Stimulated activated CD4-positive, alpha-beta T cell treated with anti-CD3 and anti-CD28 coated beads, TNF-alpha, amount 100 ng/mL, for 1 hour (primary cell): ENCODE measurements at places on chromosomes 16 and 17.

DNA sequence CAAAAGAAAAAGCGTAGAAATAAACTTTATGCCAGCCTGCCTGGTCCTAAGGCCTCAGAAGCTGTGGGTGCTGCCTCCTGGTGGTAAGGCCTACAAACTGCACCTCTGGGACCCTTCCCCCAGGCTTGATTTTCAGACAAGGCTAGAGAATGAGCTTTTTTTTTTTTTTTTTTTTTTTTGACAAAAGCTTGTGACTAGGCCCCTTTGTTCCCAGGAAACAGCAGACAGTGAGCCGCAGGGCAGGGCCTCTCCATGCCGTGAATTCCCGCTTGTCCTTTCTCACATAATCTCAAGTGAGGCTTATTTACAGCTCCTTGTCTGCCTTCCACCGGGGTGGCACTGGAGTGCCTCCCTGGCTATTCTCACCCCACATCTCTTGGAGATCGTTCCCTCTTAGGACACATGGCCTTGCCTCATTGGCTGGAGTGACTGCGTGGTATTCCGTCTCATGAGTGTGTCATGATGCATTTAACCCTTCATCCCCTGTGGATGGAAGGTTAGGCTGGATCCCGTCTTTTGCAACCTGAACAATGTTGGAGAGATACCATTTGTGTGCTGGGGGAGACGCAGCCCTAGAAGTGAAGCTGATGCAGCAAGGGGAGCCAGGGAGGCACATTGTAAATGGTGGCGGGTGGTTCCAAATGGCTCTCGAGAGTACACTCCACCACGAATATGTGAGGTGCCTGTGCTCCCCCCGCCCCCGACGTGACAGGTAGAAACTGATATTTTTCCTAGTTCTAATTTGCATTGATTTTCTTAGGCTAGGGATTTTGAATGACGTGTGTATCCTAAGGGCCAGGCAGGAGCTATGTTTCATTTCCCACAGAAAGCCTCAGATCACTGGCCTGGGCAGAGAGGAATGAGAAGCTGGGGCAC lies 49.6 kb downstream of the USP22 start:
- DNase-seq = peak; percentile 34

- DNase-seq = no peak
Observed at GRCh38 chr16:17283016-17283415, 187.7 kb downstream of the XYLT1 start.

DNA sequence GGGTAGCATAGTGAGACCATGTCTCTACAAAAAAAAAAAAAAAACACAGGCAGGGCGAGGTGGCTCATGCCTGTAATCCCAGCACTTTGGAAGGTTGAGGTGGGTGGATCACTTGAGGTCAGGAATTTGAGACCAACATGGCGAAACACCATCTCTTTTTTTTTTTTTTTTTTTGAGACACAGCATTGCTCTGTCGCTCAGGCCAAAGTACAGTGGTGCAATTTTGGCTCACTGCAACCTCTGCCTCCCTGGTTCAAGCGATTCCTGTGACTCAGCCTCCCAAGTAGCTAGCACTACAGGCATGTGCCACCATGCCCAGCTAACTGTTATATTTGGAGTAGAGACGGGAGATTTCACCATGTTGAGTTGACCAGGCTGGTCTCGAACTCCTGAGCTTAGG lies 5.1 kb downstream of the RAMP2 start:
- no peak for DNase-seq

GRCh38 chr16:56807011-56807675 lies 57.9 kb upstream of the SLC12A3 start:
- DNase-seq = no peak

GRCh38 chr16:46918905-46919792 lies 35.0 kb downstream of the GPT2 start:
- DNase-seq = no peak

DNA sequence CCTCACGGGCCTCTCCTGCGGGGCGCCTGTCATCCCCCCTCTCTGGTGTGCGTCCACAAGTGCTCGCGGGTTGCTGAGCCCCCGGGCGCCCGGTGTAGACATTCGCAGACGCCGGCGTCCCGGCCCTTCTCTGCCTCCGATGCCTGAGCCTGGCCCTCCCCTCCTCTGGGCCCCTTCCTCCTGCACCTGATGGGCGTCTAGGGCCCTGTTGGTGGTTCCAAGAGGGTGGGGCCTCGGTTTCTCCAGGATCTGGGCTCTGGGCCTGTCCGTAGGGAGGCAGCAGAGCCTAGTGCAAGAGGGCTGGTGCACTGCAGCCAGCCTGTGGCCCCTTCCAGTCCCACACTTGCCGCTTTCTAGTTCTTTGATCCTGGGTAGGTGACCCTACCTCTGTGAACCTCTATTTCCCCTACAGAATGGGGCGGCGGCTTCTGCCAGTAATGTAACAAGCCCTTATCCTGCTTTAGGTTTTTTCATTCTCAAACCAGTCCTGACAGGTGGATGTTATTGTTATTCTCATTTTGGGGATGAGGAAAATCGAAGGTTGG lies 623 bp downstream of the E4F1 start:
- DNase-seq = no peak

DNA sequence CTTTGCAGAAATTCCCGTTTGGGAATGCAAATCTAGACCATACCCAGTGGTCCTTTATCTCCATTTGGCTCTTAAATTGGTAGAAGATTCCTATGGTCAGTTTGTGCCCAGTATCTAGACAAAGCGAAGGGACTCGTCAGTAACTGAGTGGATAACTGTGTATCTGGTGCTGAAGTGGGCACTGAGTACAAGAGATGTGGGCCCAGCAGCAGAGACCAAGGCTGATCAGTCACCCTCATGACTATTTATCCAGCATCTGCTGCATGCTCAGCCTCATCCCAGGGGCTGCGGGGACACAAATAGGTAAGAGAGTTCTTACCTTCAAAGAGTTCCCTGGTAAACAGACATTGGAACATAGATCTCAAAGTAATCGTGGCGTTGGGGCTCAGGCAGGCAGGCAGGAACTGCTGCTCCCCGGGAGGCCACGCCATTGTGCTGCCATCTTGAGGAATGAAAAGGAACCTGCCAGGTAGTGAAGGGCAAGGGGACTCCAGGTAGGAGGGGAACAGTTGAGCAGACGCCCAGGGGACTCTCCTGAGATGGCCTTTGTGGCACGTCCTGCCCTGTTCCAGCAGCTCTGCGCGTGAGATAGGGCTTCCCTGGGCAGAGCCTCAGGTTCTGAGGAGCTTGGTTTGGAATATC lies 10.3 kb downstream of the NT5M start:
- peak; percentile 57 for DNase-seq
